CD4-positive, alpha-beta T cell (primary cell): ENCODE measurements at places on chromosomes 5 and 9. TPM values are rescaled to one million over a fixed set of nuclear protein-coding genes. Genes with fewer than 3 reads are reported as not detected.

SMIM33 gene
- not detected for total RNA-seq

FOXD4 gene
- not detected for total RNA-seq

FANCC gene
- total RNA-seq: 5.7 TPM

CCNO gene
- not detected for total RNA-seq

TAL2 gene
- total RNA-seq: not detected

- no peaks in the 10 kb centered on the region for H3K36me3 ChIP-seq
- H3K27me3 ChIP-seq: no peaks in the 10 kb centered on the region
- no peak overlapping the region for H3K4me3 ChIP-seq
- H3K4me1 ChIP-seq: no peaks in the 10 kb centered on the region
Measured at GRCh38 chr5:112348387-112348786, 70.7 kb downstream of the EPB41L4A start.

DNA sequence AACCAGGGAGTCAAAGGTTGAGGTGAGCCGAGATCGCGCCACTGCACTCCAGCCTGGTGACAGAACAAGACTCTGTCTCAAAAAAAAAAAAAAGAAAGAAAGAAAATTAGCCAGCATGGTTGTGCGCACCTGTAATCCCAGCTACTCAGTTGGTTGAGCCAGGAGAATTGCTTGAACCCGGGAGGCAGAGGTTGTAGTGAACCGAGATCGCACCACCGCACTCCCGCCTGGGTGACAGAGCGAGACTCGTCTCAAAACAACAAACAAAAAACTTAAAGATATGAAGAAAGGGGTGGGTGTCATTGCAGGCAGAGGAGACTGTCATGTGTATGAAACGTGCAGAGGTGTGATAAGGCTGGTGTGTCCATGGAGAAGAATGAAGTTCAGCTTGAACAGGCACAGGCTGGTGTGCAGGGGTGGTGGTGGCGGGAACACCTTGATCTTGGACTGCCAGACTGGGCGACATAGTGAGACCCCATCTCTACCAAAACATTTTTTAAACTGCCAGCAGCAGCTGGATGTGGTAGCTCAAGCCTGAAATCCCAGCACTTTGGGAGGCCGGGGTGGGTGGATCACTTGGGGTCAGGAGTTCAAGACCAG lies 69.6 kb downstream of the UGCG start:
- H3K36me3 ChIP-seq: no peaks in the 10 kb centered on the region
- H3K4me3 ChIP-seq: no peak overlapping the region
- no peak overlapping the region for H3K27ac ChIP-seq
- H3K27me3 ChIP-seq: no peaks in the 10 kb centered on the region

GRCh38 chr5:88251048-88251711 lies 17.5 kb downstream of the TMEM161B start:
- H3K4me3 ChIP-seq: no peak overlapping the region
- no peak overlapping the region for H3K27ac ChIP-seq
- H3K4me1 ChIP-seq: peaks cover 16% of the 10 kb centered on the region
- no peaks in the 10 kb centered on the region for H3K27me3 ChIP-seq
- peaks cover 3% of the 10 kb centered on the region for H3K36me3 ChIP-seq

- H3K27me3 ChIP-seq: no peaks in the 10 kb centered on the region
- no peak for DNase-seq
- H3K36me3 ChIP-seq: no peaks in the 10 kb centered on the region
- H3K4me1 ChIP-seq: no peaks in the 10 kb centered on the region
- no peak overlapping the region for H3K4me3 ChIP-seq
Measured at GRCh38 chr9:110712955-110713354, 44.4 kb downstream of the MUSK start.

DNA sequence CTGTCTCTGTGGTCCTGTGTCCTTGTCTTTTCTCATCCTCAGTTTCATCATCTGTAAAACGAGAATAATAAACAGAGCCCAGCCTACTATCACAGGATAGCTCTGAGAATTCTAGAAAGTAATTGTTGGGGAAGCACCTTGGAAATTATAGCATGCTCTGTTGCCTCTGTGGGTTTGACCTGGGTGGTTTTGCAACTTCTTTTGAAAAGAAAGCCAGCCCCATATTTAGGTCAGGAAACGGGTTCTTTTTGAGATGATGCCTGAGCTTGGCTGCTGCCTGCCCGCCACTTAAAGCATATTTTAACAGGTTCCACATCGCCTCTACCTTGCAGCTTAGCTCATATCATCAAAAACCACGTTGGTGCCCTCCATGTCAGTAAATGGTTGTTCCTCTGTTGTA lies 111.1 kb downstream of the TLR4 start:
- H3K36me3 ChIP-seq: no peaks in the 10 kb centered on the region
- no peak overlapping the region for H3K4me3 ChIP-seq
- H3K4me1 ChIP-seq: peaks cover 5% of the 10 kb centered on the region
- DNase-seq: no peak
- H3K27me3 ChIP-seq: no peaks in the 10 kb centered on the region
- H3K27ac ChIP-seq: no peak overlapping the region

DNA sequence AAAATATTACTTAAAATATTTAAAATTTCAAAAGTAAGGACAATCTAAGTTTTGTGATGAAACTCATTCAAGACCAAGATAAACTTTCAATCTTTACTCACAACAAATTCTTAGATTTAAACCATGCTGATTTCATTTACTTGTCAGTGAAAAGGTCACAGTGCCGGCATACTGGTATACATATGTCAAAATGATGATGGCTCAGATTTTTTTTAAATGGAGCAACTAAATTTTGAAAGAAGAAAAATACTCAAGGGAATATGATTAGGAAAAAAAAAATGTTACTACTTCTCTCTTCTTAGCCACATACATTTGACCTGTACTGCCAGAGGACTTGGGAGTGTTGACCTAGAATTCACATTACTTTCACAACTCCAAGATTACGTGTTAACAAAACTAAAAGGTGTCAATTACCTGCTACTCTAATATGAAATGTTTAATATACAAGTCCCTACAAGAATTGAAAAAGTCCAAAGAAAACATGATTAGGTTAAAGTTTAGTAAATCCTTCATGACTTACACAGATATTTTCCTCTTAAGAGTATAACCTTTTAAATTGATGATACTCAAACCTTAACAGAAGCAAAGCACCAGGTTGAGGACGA lies 4.6 kb downstream of the EFNA5 start:
- H3K27ac ChIP-seq: no peak overlapping the region
- DNase-seq: no peak
- peaks cover 26% of the 10 kb centered on the region for H3K27me3 ChIP-seq
- H3K4me1 ChIP-seq: peaks cover 17% of the 10 kb centered on the region

DNA sequence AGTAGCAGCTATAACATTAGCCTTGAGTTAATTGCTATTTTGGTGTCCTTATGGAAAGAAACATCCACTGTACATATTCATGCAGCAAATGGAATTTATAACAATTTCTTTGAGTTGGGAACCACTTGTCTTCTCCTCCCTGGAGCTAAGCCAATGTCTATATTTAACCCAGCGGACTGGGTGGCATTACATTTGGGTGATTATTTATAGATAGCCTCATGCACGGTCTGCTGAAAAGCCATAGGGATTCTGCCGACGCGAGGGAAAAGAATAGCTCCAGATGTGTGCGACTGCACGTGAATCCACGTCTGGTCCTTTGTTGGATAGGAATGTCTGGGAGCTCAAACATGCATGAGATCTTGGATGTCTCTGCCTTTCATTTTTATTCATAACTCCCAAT lies 157.5 kb upstream of the BRINP1 start:
- DNase-seq: no peak
- no peak overlapping the region for H3K27ac ChIP-seq
- no peak overlapping the region for H3K4me3 ChIP-seq
- H3K4me1 ChIP-seq: no peaks in the 10 kb centered on the region
- no peaks in the 10 kb centered on the region for H3K27me3 ChIP-seq

DNA sequence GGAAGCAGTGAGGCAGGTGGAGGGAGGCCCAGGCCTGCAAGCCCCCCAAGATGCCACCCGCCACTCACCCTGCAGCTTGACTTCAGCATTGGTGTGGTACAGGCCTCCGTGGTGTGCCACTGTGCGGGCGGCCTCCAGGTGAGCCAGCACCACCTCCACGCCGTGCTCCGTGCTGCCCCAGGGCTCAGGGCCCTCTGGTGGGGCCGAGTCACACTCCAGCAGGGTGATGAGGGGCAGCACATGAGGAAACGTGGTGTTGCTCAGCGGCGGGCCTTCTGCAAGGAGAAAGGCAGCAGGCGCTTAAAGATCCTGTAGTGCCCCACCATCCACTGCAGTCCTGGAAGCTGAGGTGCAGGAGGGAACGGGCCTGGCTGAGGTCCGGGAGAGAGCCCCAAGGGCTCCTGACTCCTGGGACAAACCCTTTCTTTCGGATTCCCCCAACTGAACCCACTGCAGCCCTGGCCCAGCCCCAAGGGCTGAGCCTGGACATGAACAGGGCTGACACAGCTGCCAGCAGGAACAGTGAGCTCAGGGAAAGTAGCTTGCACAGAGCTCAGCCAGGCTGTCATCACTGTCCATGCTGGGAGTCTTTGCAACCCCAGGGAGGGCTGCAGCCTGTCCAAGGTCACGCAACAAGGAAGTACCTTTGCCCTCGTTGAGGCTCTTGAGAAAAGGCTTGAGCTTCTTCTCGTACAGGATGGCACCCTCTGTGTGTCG lies 4.7 kb upstream of the TOR2A start:
- peaks cover 12% of the 10 kb centered on the region for H3K4me1 ChIP-seq
- H3K27me3 ChIP-seq: no peaks in the 10 kb centered on the region
- no peak for DNase-seq
- no peak overlapping the region for H3K27ac ChIP-seq
- no peak overlapping the region for H3K4me3 ChIP-seq
- H3K36me3 ChIP-seq: peaks cover 56% of the 10 kb centered on the region

DNA sequence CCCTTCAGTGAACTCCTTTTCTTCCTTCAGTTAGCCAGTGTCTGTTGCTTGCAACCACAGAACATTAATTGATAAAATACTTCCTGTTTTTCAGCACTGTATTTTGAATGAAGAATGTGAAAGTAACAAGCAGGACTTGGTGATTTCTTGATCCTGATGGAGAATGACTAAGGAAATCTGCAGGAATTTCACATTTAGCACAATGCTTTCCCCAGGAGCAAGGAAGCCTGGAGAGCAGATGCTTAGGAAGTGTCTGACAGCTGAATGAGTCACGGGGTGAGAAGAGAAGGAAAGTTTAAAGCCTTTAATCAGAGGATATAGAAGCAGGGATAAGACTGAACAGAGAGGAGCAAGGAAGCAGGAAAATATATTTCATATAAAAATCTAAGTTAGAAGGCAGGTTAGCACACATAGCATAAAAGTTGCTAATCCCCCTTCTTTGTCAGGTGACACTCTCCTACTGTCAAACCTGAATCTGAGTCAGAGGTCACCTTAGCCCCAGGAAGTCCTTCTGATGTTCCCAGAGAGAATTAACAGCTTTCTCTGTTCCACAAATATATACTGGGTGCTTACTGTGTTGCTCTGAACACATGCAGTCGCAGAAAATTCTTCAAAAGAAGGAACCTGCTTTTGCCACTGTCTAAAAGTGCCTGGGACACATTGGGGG lies 59.7 kb downstream of the GNA14 start:
- H3K4me1 ChIP-seq: no peaks in the 10 kb centered on the region
- H3K36me3 ChIP-seq: no peaks in the 10 kb centered on the region
- DNase-seq: no peak
- no peak overlapping the region for H3K4me3 ChIP-seq
- no peak overlapping the region for H3K27ac ChIP-seq
- H3K27me3 ChIP-seq: no peaks in the 10 kb centered on the region

DNA sequence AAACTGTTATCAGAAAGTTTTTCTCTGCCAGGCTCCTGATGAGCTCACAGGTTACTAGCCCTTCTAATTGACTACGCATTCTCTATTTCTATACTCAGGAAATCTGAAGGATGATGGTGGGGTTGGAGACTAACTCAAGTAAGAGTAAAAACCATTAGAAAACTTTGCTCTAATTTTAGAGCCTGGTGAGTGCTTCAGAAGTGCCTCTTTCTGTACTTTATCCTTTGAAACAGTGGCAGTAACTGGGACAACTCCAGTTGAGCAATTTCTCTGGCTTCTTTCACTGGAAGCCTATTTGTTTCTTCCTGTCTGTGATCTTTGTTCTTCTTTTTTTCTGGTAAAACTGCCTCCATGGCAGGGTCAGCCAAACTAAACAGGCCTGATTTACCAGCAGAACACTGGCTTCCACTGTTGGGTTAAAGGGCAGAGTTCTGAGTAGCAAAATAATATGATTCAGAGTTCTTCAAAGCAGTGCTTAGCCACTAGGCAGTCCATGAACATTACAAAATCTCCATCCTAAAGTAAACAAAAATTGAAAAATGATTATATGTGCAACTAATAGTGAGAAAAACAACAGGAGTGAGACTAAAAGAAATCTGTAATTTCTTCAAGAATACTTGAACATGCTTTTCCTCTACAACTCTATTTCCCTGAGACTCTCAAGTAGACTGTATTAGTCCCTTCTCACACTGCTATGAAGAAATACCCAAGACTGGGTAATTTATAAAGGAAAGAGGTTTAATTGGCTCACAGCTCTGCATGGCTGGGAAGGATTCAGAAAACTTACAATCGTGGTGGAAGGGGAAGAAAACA lies 79.8 kb downstream of the MROH2B start:
- H3K4me3 ChIP-seq: no peak overlapping the region
- H3K27ac ChIP-seq: no peak overlapping the region
- H3K36me3 ChIP-seq: no peaks in the 10 kb centered on the region
- H3K4me1 ChIP-seq: no peaks in the 10 kb centered on the region
- DNase-seq: no peak

GRCh38 chr9:92378865-92379560 lies 25.4 kb downstream of the OGN start:
- H3K36me3 ChIP-seq: no peaks in the 10 kb centered on the region
- H3K27me3 ChIP-seq: no peaks in the 10 kb centered on the region
- no peak overlapping the region for H3K4me3 ChIP-seq
- no peak overlapping the region for H3K27ac ChIP-seq

- H3K4me3 ChIP-seq: no peak overlapping the region
- no peak for DNase-seq
- no peaks in the 10 kb centered on the region for H3K36me3 ChIP-seq
- peaks cover 3% of the 10 kb centered on the region for H3K4me1 ChIP-seq
- no peak overlapping the region for H3K27ac ChIP-seq
Measured at GRCh38 chr9:136603901-136604814, 58.3 kb upstream of the NOTCH1 start.

DNA sequence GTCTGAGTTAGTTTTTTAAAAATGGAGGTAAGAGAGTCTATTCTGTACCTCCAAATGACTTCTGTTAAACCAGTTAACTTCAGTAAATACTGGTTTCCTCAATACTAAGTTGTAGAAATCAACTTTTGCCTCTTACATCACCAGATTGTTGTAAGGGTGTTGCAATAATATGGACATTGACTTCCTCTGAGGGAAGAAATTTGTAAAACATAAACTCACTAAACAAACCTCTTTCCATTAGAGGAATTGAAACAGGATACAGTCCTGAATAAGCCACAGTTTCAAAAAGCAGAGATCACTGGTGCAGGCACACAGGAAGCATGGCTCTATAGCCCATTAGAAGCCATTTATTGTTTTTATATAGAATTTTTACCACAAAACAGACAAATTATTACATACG lies 32.7 kb upstream of the SLCO6A1 start:
- H3K4me3 ChIP-seq: no peak overlapping the region
- H3K36me3 ChIP-seq: no peaks in the 10 kb centered on the region
- H3K27me3 ChIP-seq: no peaks in the 10 kb centered on the region

DNA sequence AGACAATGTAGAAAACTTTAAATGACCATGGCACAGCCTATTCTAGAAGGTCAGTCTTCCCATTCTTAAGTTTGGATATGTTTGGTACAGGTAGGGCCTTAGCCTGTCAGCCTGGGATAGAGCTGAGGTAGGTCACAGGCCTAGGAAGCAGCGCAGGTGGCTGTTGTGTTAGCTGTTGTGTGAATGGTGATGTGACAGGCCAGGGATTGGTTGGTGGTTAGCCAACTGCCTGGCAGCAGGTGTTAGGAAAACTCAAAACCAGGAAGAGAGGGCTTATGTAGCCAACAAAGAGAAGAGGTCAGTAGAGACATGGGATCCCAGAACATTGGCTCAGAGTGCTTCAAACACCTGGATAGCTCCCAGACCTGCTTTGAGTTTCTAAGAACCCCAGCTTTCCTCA lies 84.2 kb downstream of the FBXO38 start:
- no peaks in the 10 kb centered on the region for H3K27me3 ChIP-seq
- no peak overlapping the region for H3K4me3 ChIP-seq
- H3K27ac ChIP-seq: no peak overlapping the region
- no peaks in the 10 kb centered on the region for H3K36me3 ChIP-seq
- H3K4me1 ChIP-seq: no peaks in the 10 kb centered on the region
